Esophagus muscularis mucosa (tissue), 4 donors: ENCODE measurements at places on chromosomes 13 and 19. TPM values are rescaled to one million over a fixed set of nuclear protein-coding genes. Genes with fewer than 3 reads are reported as not detected.

GRCh38 chr19:20365146-20365545, 198.1 kb downstream of the ZNF486 start:
- DNase-seq = no peak

GRCh38 chr19:17803264-17803896, 8.4 kb downstream of the B3GNT3 start:
- no peak for DNase-seq

DNA sequence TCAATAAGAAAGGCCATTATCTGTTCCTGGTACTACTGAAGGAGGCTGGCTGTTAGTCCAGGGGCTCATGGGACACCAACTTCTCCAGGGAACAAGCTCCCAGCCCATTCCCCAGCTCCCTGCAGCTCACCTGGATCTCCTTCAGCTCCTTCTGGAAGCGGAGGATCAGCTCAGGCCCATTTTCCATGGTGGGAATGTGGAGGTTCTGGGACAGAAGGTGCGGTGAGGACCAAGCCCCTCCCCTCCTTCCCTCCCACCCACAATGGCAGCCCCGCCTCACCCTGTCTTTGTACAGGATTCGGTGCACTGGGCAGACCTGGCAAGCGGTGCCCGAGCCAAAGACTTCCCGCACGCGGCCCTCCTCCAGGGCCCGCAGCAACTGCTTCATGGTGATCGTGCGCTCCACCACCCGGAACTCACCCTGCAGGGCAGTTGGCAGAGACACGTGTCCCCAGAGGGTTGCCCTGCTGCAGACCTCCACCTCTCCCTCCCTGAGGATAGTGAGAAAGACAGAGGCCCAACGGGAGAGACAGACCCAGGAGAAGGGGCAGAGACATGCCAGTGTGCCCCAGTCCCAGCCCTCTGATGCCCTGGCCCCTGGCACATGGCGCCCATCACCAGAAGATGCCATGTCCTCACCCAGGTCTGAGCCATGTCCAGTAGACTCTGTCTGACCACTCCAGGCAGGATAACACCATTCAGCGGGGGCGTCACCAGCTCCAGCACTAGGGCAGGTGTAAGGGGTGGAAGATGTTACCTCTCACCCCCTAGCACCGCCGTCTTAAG, 14.3 kb downstream of the BCAT2 start:
- DNase-seq = no peak

DNA sequence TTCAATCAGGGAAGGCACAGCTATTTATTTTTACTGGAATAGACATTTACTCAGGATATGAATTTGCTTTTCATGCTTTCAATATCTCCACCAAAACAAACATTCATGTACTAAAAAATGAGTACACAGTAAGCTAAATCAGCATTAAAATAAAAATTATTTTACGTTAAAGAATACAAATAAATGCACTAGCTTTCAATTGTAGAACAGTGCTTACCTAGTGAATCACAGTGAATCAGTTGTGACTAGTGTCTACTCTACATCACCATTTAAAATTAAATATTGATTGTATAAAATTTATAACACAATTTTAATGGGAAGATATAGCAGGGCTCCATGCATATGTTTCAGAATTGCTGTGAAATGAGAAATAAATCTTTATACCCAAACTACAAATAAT, 929.6 kb upstream of the ATXN8OS start:
- DNase-seq = no peak

GRCh38 chr19:1076951-1077350, 10.0 kb downstream of the ARHGAP45 start:
- DNase-seq = no peak

DNA sequence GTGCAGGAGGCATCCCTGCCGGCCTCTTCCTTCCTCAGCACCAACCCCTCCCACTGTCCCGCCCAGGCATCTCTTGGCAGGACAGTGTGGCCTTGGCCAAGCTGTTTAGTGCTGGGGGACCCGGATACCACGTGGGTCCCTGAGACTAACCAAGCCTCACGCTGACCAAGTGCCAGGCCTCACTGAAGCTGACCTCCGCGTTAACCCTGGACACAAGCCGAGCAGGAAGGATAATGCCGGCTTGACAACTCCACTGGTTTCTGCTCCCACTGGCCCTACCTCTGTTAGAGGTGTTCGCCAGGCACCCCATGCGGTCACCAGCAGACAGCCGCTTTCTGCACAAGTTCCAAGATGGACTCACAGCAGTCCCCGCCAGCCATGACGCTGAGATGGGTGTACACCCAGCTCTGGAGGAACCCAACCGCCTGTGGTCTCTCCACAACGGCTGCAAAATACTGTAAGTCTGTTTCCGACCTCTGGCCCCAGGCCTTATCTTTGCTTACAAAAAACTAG, 12.4 kb downstream of the GRTP1 start:
- no peak for DNase-seq

DNA sequence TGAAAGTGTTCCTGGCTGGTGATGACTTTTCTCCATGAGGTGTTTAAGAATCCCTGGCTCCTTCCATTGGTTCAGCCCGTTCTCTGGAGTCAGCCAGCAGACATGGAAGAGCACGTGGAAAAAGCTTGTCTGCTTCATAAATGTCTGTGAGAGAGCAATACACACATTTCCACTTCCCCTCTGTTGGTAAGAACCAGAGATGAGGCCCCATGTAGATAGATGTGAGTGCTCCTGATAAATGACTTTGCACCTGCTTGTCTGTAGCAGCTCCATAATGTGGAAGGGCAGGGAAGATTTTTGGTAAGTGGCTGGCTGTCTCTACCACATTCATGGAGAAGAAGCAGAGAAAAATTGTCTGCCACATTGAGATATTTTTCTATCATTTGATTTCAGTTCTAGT, 325.8 kb downstream of the LMO7 start:
- DNase-seq = no peak

DNA sequence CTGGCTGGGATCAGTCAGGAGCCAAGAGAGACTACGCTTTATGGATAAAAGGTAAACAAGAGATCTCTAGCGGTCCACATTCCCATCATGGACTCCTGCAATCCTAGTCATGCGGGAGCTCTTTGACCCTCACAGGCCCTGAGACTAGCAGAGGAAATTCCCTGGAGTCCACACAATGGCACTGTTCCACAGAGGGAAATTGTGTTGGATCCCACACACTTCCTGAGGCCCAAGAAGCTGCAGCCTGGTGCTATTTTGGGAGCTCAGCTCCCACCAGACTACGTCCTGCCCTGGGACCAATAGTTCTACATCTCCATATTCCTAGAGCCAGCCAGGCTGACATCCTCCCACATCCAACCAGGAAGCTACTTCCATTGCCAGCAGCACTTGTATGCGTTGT, 2358.4 kb downstream of the PCDH9 start:
- no peak for DNase-seq

DNA sequence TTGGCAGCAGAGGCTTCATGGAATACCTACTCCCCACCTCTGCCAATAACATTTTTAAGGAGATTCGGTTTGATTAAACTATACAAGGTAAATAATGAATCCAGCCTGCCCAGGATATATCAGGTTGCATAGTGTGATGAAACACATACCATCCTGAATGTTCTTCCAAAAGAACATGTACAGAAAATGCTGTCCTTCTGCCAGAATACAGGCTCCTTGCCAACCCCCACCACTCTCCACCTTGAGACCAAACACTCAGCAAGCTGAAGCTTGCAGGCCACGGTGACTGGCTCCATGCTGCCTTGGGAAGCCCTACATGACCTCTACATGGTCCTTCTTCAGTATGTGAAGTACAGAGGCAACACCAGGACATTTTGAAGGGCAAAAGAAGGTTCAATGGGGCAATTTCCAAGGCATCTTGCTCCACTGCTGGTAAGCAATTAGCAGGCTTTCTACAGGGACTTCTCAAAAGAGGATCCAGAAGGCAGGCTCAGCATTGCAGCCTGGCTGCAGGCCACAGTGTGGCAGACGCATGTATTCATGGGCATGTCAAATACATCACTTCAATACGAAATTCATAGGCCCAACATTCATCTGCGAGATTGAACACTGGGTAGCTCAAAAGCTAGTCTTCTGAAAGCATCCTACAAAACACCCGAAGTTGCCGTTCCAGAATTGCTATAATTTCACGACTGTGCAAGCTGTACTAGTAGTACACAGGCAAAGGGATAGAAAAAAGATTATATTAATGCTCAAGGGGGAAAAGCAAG, 62.4 kb upstream of the SERP2 start:
- no peak for DNase-seq

- DNase-seq = no peak
Measured at GRCh38 chr13:44938854-44939253, 50.4 kb downstream of the NUFIP1 start.

DNA sequence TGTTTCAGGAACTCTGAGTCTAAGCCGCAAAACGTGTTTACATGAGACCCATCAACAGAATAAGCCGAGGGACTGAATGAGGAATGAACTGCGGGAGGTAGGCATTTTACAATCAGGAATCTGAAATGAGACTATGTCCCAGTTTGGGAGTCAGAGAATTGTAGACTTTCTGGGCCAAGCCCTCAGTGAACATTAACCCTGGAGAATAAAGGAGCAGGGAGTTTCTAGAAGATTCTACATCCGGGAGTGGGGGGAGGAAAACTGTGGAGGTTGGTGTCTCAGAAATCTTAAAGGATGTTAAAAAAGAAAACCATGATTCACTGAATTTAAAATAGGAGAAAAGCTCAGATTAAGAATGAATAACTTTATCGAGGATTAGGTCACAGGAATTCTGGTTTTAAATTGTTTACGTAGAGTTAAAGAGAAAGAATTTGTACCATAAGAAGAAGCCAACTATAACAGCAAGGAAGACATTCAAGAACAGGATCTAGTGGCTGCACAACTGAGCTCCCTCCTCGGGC, 18.5 kb downstream of the RFX2 start:
- DNase-seq = no peak

DNA sequence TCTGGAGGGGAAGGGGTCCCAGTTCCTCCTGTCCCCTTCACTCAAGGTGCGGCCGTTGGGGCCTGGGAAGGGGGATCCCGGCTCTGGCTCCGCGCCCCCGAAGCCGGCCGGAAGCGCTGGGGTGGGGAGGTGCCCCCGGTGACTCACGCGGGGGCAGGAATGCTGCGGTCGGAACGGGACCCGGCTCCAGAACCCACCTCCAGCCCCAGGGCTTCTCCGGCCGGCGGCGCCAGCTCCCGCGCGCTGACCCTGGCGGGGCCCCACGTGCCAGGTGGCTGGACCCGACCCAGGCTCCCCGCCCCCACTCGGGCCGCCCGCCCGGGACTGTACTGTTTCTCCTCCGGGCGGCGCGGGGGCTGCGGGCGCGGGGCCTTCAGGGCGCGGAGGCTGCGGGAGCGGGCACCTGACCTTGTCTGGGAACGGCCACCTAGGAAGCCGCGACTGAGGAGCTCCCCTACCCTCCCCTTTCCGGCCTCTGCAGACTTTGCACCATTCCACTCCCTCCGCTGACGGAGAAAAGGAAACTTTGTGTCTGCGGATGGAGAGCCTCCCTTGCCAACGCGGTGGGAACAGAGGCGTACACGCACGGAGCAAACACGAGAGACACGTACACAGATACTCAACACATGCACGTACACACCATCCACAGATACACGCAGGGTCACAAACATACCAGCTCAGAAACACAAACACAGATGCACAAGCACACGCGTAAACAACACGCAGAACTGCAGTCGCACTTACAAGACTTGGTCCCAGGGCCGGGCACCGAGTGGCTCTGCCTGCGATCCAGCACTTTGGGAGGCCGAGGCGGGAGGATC, 7.2 kb downstream of the AXL start:
- DNase-seq = no peak

GRCh38 chr13:101242720-101243119, 173.6 kb downstream of the NALCN start:
- no peak for DNase-seq

DNA sequence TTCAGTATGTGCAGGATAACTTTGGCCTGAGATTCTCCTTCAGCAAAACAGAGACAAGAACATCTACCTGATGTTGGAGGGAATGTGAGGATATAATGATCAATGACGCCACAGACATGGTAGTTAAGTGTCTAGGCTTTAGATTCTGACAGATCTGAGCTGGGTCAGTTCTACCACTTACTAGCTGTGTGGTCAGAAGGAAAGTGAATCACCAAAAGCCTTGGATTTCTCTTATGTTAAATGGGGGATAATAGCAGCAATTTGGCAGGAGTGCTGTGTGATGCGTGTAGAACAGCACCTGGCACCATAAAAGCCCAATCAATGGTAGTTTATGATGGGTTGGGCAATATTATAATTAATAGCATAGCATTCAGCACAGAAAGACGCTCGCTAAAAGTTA, 41.7 kb downstream of the RXFP2 start:
- DNase-seq = no peak

GRCh38 chr13:40215311-40215710, 451.1 kb downstream of the FOXO1 start:
- no peak for DNase-seq

DNA sequence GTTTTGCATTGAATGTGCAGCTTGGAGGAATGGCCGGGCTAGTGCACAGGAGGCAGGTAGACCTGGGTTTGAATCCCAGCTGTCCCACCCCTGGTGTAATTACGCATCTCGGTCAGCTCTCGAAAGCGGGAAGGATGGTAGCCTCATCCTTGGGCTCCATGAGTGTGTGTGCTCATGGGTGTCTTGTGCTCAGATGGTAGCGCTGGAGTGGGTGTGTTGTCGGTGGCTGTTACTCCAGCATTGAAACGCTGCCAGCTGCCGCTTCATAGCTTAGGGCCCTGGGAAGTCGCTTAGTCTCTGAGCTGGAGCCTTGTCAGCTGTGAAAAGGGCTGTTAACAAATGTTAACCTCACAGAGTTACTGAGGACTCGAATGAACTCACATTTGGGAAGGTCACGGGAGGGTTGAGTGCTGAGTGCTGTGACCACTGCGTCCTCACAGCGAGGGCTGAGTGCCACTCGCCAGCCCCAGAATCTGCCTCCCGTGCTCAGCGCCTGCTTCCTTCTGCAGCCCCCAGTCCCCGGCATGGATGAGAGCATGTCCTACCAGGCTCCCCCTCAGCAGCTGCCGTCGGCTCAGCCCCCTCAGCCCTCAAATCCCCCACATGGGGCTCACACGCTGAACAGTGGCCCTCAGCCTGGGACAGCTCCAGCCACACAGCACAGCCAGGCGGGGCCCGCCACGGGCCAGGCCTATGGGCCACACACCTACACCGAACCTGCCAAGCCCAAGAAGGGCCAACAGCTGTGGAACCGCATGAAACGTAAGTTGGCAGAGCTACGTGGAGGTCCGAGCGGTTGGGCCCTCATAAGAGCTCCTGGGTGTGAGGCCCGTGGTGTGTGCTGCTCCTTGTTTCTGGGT, 5.2 kb downstream of the LENG8 start:
- DNase-seq = no peak

DNA sequence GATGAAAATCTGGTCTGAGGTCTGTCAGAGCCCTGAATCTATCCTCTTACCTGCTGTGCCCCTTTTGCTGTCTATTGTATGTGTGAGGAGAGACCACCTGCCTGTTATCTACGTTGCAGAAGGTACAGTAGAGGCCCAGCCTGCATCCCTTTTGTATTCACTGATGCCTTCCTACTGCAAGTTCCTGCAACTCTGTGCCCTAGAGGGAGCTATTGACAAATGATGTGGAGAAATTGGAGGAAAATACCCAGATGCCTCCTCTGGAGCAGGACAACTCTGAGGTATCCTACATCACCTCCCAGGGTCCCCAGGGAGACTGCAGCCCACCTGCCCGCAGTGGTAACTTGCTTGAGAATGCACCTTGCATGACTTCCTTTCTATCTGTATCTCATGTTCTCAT, 33.7 kb downstream of the SIAH3 start:
- no peak for DNase-seq

SLITRK1 gene
- not detected for total RNA-seq

ZNF556 gene
- total RNA-seq = 0.42 TPM

FLT3 gene
- total RNA-seq = 0.83 TPM

DCLK1 gene
- 20.5 TPM for total RNA-seq

HCST gene
- total RNA-seq = 14.6 TPM

ZNF600 gene
- total RNA-seq = 5.1 TPM

SLC15A1 gene
- total RNA-seq = not detected

ARHGEF7 gene
- 36.0 TPM for total RNA-seq
